Mononuclear cell (primary cell): ENCODE measurements at places on chromosomes 4 and X. TPM values are rescaled to one million over a fixed set of nuclear protein-coding genes. Genes with fewer than 3 reads are reported as not detected.

Gene PNMA3
- total RNA-seq: 1.3 TPM

Gene ADAD1
- total RNA-seq: not detected

Gene RNF4
- total RNA-seq: 126 TPM

Gene TLR10
- 2.5 TPM for total RNA-seq

Gene TGIF2LX
- not detected for total RNA-seq

Gene IGSF1
- total RNA-seq: not detected

Gene SLC49A3
- 2.9 TPM for total RNA-seq

Gene ENAM
- not detected for total RNA-seq

Gene BCORL1
- total RNA-seq: 2.2 TPM

Gene LPAR4
- 0.10 TPM for total RNA-seq

Gene WDR44
- total RNA-seq: 22.8 TPM

Gene IL1RAPL2
- not detected for total RNA-seq

Gene MAGEA10
- not detected for total RNA-seq

Gene SRPX2
- not detected for total RNA-seq

Gene RNF128
- total RNA-seq: not detected

Gene EPHA5
- not detected for total RNA-seq

Gene RRH
- total RNA-seq: not detected

Gene TCEAL7
- 0.21 TPM for total RNA-seq

Gene SPATA18
- 0.42 TPM for total RNA-seq

Gene PSAPL1
- total RNA-seq: not detected
